Activated CD4-positive, alpha-beta T cell treated with anti-CD3 and anti-CD28 coated beads, Interleukin-2, amount 10 ng/mL, durations not matched to agents 7 days and 5 days (primary cell): ENCODE measurements at places on chromosomes 6 and 20.

- DNase-seq = no peak
Observed at GRCh38 chr6:30202366-30202765, 10.8 kb downstream of the TRIM26 start.

- DNase-seq = no peak
Observed at GRCh38 chr20:43304598-43304997, 114.9 kb upstream of the PTPRT start.

DNA sequence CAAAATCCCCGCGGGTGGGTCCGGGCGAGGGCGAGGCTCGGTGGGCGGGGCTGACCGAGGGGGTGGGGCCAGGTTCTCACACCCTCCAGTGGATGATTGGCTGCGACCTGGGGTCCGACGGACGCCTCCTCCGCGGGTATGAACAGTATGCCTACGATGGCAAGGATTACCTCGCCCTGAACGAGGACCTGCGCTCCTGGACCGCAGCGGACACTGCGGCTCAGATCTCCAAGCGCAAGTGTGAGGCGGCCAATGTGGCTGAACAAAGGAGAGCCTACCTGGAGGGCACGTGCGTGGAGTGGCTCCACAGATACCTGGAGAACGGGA lies 809 bp downstream of the HLA-G start:
- DNase-seq = peak; percentile 28

GRCh38 chr6:81263531-81264168 lies 488.8 kb downstream of the TENT5A start:
- no peak for DNase-seq

- no peak for DNase-seq
Observed at GRCh38 chr6:73903155-73903554, 207.2 kb downstream of the CD109 start.

GRCh38 chr6:34189806-34190503 lies 44.1 kb upstream of the GRM4 start:
- DNase-seq = peak; percentile 48

- peak; percentile 7 for DNase-seq
Observed at GRCh38 chr6:51753635-51754034, 333.8 kb downstream of the PKHD1 start.

- no peak for DNase-seq
Observed at GRCh38 chr6:80742481-80742880, 636.0 kb downstream of the BCKDHB start.

DNA sequence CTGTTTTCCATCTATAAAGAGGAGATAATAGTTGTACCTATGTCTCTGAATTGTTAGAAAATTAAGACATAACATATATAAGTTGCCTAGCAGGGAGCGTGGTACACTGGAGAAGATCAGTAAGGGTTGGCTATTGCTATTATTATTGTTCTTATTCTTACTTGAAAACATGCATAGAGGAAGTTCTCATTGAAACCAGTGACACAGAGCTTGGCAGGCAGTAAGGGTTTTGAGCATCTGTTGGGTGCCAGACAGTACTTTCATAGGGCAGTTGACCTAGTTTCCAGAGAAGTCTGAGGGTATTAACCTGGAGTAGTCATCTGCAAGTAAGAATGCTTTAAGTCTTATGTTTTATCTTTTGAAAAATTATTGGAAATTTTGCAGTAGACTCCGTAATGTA lies 13.3 kb upstream of the SGK1 start:
- no peak for DNase-seq

DNA sequence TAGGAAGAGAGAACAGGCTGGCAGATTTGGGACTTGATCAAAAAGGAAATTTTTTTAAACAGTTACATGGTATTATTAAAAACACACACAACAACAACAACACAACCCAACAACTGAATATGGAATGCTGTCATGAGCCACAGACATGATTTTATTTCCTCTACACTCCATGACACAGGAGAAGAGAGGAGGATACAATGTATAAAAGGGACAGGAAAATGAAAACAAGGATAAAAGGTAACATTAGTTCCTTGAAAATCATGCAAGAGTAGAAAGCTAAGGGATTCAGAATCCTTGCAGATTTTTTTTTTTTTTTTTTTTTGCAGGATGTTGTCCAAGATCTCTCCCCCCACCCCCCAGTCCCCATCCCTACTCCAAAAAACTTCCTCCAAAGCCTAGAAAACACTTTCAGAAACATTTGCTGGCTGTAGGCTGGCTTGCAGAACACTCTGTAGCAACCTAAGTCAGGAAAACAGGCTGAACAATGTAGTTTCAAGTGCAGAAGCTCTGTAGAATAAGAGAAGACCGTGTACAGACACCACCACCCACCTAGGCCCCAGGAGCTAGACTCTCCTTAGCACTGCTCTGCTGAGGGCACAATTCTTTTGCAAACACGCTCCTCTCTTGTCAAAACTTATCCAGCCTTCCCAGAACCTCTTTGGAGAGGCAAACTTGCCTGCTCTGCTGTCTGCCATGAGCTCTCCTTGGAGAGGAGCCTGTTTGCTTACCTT lies 845 bp downstream of the ZMYND8 start:
- peak; percentile 21 for DNase-seq

- DNase-seq = no peak
Observed at GRCh38 chr6:101845172-101845571, 451.7 kb downstream of the GRIK2 start.

GRCh38 chr6:73079978-73080377 lies 145.3 kb downstream of the KHDC1L start:
- DNase-seq = no peak

- no peak for DNase-seq
Observed at GRCh38 chr6:88246654-88247053, 80.5 kb upstream of the CNR1 start.
